ENCODE measurements at places on chromosomes 3 and 15.

GRCh38 chr3:192914848-192915247, 2.8 kb downstream of the MB21D2 start:
- no peak for DNase-seq

- DNase-seq: no peak
These were observed 10.8 kb downstream of the ASB14 start for GRCh38 chr3:57281715-57282114.

DNA sequence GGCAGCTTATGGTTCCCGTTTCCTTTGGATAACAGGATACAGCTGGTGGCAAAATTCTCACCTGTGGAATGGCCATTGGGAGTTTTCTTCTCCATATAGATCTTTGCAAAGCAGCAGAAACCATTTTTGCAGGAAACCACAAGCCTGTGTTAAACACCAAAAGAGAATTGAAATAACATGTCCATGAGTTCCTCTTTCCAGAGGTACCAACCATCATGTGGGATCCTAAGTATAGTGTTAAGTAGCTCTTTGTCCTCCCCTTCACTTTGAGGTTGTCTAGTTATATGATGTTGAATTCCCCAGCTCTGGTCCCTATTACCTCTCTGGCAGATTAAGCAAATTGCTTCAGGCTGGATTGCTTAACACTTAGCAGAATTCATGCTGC, 94.9 kb downstream of the AKAP13 start:
- DNase-seq: no peak

- no peak for DNase-seq
These were observed 34.8 kb upstream of the GSK3B start for GRCh38 chr3:120129051-120129450.

GRCh38 chr15:87816811-87817210, 439.7 kb downstream of the NTRK3 start:
- DNase-seq: no peak

GRCh38 chr3:31028766-31029165, 134.3 kb upstream of the GADL1 start:
- no peak for DNase-seq

GRCh38 chr15:95644100-95644875, 686.2 kb upstream of the NR2F2 start:
- DNase-seq: no peak

GRCh38 chr3:125591116-125591760, 4.1 kb downstream of the OSBPL11 start:
- no peak for DNase-seq

- no peak for DNase-seq
These were observed 240.2 kb upstream of the ZNF717 start for GRCh38 chr3:76025561-76025960.

- DNase-seq: no peak
These were observed 47.3 kb upstream of the LRRC58 start for GRCh38 chr3:120396469-120396868.

DNA sequence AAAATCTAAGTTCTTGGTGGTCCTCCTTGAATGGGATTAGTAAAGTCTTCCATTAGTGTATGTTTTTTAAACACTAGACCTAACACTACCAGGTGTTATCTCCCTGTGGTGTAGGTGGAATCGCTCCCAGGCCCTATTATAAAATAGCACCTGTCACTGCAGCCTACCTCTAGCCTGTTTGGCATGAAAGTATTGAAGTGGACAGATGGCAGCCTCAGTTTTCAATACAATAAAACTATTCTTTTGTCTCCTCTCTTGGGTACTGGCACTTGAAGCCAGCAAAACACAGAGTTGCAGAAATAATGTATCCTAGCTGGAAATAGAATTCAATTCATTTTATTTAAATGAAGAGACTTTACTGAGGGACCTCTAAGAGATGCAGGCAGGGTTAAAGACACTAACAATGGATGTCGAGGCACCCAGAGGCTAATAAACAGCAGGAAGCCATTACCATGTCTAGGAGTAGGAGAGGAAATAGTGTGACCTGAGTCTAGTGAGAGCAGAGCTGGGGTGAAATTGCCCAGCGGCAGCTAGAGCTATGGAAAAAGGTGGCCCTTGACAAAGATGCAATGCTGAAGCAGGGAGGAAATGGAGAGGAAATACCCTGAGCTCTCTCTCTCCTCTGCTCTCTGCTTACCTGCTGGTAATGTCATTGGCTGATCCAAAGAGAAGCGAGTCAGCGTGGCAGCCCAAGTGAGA, 49.1 kb upstream of the TMEM158 start:
- DNase-seq: no peak

- no peak for DNase-seq
These were observed 57.8 kb upstream of the TBC1D5 start for GRCh38 chr3:17800232-17800631.

- no peak for DNase-seq
These were observed 50.8 kb downstream of the LYSMD4 start for GRCh38 chr15:99682455-99682854.
